HT1080 (cell line): ENCODE measurements at places on chromosomes 2 and 18. TPM values are rescaled to one million over a fixed set of nuclear protein-coding genes. Genes with fewer than 3 reads are reported as not detected.

Gene CPS1
- 13.8 and 17.4 TPM in 2 replicates for total RNA-seq

Gene ZNF396
- not detected in 2 replicates for total RNA-seq

Gene OTOS
- not detected in 2 replicates for total RNA-seq

Gene SP100
- 60.3 and 71.5 TPM in 2 replicates for total RNA-seq

Gene PIEZO2
- total RNA-seq, result 0.10 and 0.82 TPM in 2 replicates

Gene AKAIN1
- not detected in 2 replicates for total RNA-seq

Gene CHST10
- total RNA-seq, result 18.0 and 18.7 TPM in 2 replicates

Gene SFT2D3
- 3.6 and 4.7 TPM in 2 replicates for total RNA-seq

Gene KYNU
- 0.47 and 1.0 TPM in 2 replicates for total RNA-seq

Gene CETN1
- not detected in 2 replicates for total RNA-seq

Gene FAM228B
- total RNA-seq, result 0.27 and 0.47 TPM in 2 replicates

Gene DSG1
- total RNA-seq, result not detected in 2 replicates

Gene HES6
- 16.8 and 17.0 TPM in 2 replicates for total RNA-seq

Gene SRD5A2
- total RNA-seq, result not detected in 2 replicates

Gene MC2R
- not detected in 2 replicates for total RNA-seq

Gene NEU2
- 0.24 and 0.37 TPM in 2 replicates for total RNA-seq

Gene CNDP1
- total RNA-seq, result 0.23 TPM in 1 of 2 replicates, not detected in the other

Gene TGFBRAP1
- 31.1 and 37.7 TPM in 2 replicates for total RNA-seq

Gene CPLX4
- not detected in 2 replicates for total RNA-seq

Gene THSD7B
- total RNA-seq, result 0.03 and 0.77 TPM in 2 replicates

Gene IL37
- total RNA-seq, result not detected in 2 replicates

Gene SERTAD2
- total RNA-seq, result 4.8 and 6.6 TPM in 2 replicates

Gene WDR35
- 7.6 and 10.4 TPM in 2 replicates for total RNA-seq

Gene OR6B2
- not detected in 2 replicates for total RNA-seq

Gene PUM2
- 18.7 and 35.1 TPM in 2 replicates for total RNA-seq

Gene REG3G
- total RNA-seq, result 0.23 TPM in 1 of 2 replicates, not detected in the other

Gene G6PC2
- not detected in 2 replicates for total RNA-seq

Gene TTN
- total RNA-seq, result 0.03 and 0.23 TPM in 2 replicates

Gene TTC21B
- 17.7 and 20.2 TPM in 2 replicates for total RNA-seq
